Stimulated activated CD4-positive, alpha-beta T cell treated with anti-CD3 and anti-CD28 coated beads, Interleukin-15, amount 100 ng/mL, for 1 hour (primary cell): ENCODE measurements at places on chromosomes 4 and X.

DNA sequence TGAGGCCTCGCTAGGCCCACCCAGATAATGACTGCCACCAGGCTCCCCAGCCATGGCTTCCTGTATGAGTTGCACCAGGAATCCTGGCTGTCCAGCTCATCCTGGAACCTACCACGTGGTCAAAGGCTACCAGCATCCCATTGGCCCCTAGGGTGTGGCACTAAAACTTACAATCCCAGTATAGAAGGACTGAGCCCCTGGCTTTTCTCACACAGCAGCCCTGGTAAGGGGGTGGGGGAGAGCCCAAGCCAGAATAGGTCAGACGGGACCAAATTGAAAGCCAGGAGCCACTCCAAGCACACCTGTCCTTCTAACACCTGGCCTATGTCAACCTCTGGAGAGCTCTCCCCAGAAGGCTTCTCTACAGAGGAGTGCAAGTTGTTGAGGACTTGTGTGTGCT, 269.3 kb upstream of the AGTR2 start:
- DNase-seq: no peak

DNA sequence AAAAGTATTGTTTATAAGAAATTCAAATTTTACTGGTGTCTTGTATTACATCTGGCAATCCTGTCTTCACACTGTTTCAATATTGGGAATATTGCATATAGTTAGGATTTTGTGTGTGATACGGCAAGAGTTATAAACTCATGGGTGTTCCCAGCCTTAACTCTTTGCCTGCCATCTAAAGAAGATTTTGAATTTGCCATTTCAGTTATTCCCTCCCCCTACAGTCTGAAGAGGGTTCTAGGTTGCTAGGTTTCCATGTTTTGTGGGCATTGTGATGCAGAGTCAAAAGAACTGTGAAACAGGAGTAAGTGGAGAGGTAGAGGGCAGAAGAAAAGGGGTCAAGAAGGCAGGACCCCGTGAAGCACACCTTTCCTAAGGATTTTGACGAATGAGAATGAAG, at the start of gene CPXCR1:
CPXCR1 (plus strand) TSS at position 301 of the 400 bp plus-strand sequence. CDS start 6,190 bp downstream, outside the sequence.
- no peak for DNase-seq

DNA sequence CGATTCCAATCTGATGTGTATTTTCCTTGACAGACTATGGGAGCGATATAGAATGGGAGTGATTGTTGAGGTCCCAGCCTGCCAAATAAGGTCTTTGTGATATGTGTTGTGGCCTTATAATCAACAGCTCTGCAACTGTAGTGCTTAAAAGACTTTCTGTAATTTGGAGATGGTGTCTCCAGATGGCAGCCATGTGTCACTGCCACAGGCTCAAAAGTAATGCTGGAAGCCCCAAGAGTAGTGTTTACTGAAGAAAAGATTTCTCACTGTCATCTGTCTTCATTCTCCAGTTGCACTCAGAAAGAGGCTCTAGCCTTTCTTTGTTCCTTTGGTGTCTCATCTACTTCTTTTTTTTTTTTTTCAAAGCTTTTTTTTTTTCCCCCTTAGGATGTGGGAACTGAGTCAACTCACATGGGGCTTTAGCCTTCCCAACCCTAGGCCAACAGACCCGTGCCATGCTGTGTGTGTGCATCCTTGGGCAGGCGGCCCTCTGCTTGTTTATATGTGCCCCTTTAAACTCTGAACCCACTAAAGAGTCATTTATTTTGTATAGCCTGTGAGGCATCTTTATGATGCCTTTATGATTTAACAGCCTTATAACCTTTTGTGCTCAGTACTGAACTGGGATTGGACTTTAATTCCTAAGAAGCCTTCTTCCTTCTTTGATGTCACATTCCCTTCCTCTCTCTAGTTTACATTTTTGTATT, 15.6 kb downstream of the SRPX2 start:
- DNase-seq: no peak

DNA sequence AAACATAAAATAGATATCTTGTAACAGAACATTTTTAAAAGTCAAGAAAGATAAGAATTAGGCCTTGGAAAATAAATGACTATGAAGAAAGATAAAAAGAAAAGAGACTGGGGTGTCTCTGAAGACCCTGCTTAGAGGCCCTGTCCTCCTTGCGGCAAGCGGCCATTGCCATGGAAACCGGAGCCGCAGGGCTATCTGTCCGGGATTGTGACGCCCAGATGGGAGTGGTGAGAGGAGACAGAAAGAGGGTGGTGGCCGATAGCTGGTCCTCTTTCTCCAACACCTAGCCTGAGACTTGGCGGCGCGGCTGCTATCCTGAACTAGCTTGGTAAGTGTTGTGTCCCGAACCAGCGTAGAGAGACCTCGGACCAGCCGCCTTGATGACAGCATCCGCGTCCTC, at the start of gene DUSP21:
DUSP21 (plus strand) TSS at position 269 of the 400 bp plus-strand sequence; CDS start at position 381, 112 bp downstream.
- DNase-seq: no peak

- no peak for DNase-seq
Observed at GRCh38 chr4:152112887-152113286, 352.1 kb upstream of the GATB start.

- DNase-seq: no peak
Observed at GRCh38 chrX:413322-414201, 26.9 kb upstream of the PPP2R3B start.
